ENCODE measurements at places on chromosomes 12 and 14. TPM values are rescaled to one million over a fixed set of nuclear protein-coding genes. Genes with fewer than 3 reads are reported as not detected.

Gene MLH3
- polyA plus RNA-seq, result 16.2 TPM

Gene OAS1
- polyA plus RNA-seq, result 48.4 TPM

Gene INSM2
- polyA plus RNA-seq, result not detected

Gene BIN2
- polyA plus RNA-seq, result 0.08 TPM

Gene KRT71
- not detected for polyA plus RNA-seq

Gene FBLN5
- polyA plus RNA-seq, result 1.8 TPM

Gene MSI1
- polyA plus RNA-seq, result 1.4 TPM

Gene APOF
- polyA plus RNA-seq, result not detected

Gene GRIN2B
- polyA plus RNA-seq, result 2.9 TPM

Gene EML1
- 29.2 TPM for polyA plus RNA-seq

Gene SLC5A8
- polyA plus RNA-seq, result not detected

Gene FGF6
- polyA plus RNA-seq, result not detected

Gene SYNDIG1L
- polyA plus RNA-seq, result not detected

Gene LAG3
- 1.7 TPM for polyA plus RNA-seq

Gene A2M
- polyA plus RNA-seq, result not detected

Gene SERPINA5
- polyA plus RNA-seq, result 0.95 TPM

Gene GYS2
- 0.04 TPM for polyA plus RNA-seq

Gene C12orf50
- polyA plus RNA-seq, result not detected
